Vagina (tissue), 2 donors: ENCODE measurements at places on chromosomes 5 and 9. TPM values are rescaled to one million over a fixed set of nuclear protein-coding genes. Genes with fewer than 3 reads are reported as not detected.
A peak's percentile ranks its signal among the peaks of the same experiment; 100 is the strongest.

- H3K36me3 ChIP-seq, result no peaks in the 10 kb centered on the region
- H3K4me1 ChIP-seq, result peaks cover 13% of the 10 kb centered on the region
- H3K27me3 ChIP-seq, result no peaks in the 10 kb centered on the region
- DNase-seq, result no peak
Observed at GRCh38 chr5:123429993-123430392, 6.8 kb upstream of the CEP120 start.

Gene LHX3
- total RNA-seq, result not detected

GRCh38 chr9:134328341-134328840 lies 2.1 kb downstream of the RXRA start:
- peak overlapping the region; percentile 95 for H3K27ac ChIP-seq
- peak overlapping the region; percentile 96 for H3K4me3 ChIP-seq
- no peak for DNase-seq

Gene CDH9
- not detected for total RNA-seq

DNA sequence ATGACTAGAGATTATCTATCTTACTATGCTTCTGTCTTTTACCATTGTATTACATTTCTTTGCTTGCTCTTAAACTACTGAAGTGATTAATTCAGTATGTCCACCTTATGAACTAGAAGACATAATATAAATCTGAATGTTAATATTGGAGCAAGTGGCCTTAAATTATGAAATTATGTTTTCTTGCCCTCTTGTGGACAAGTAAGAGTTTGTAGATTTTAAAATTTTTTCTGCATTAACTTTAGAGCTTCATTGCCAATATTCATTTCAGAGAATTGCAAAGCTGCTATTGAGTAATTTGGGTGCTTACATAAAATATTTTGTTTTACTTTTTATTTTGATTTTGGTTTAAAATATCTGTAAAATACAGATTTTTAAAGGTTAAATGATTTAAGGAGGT lies 55.3 kb downstream of the RANBP17 start:
- no peaks in the 10 kb centered on the region for H3K4me1 ChIP-seq
- H3K27ac ChIP-seq, result no peak overlapping the region
- no peaks in the 10 kb centered on the region for H3K27me3 ChIP-seq
- H3K36me3 ChIP-seq, result no peaks in the 10 kb centered on the region
- no peak for DNase-seq
- no peak overlapping the region for H3K4me3 ChIP-seq

DNA sequence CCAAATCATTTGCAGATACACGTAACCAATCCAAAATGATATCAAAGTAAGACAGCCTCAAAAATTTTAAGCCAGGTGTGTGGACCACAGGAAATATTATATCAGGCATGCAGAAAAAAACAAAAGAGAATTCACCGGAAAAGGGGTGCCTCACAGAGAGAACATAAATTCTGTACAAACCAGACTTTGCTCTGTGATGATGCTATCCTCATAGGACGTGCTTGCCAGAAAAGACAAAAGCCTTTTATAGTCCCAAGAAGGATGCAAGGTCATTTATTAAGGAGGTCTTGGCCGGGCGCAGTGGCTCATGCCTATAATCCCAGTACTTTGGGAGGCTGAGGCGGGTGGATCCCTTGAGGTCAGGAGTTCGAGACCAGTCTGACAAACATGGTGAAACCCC lies 16.8 kb upstream of the ATP6V1G1 start:
- no peaks in the 10 kb centered on the region for H3K36me3 ChIP-seq
- no peaks in the 10 kb centered on the region for H3K27me3 ChIP-seq
- no peak for DNase-seq

DNA sequence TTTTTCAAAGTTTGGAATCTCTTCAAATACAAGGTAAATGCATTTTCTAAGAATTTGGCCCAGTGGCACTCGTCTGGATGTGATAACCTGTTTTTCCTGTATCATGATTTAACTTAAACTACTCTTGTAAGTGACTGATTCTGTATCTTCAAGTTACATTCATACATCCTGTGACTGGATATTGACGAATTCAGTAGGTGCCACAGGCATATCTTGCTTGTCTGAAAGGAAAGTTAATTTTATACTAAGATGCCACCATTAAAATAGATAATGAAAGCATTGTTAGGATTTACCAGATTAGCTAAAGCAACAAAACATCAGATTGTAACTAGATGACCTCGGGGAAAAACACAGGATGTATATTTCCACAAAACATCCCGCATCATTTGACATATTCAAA lies 175.3 kb upstream of the ZNF608 start:
- H3K4me3 ChIP-seq, result no peak overlapping the region
- DNase-seq, result no peak
- no peaks in the 10 kb centered on the region for H3K27me3 ChIP-seq
- H3K36me3 ChIP-seq, result no peaks in the 10 kb centered on the region
- peaks cover 14% of the 10 kb centered on the region for H3K4me1 ChIP-seq
- no peak overlapping the region for H3K27ac ChIP-seq

- no peaks in the 10 kb centered on the region for H3K36me3 ChIP-seq
- DNase-seq, result no peak
- H3K4me3 ChIP-seq, result no peak overlapping the region
- no peak overlapping the region for H3K27ac ChIP-seq
- H3K4me1 ChIP-seq, result no peaks in the 10 kb centered on the region
Observed at GRCh38 chr5:65213921-65214525, 267.7 kb downstream of the ADAMTS6 start.

DNA sequence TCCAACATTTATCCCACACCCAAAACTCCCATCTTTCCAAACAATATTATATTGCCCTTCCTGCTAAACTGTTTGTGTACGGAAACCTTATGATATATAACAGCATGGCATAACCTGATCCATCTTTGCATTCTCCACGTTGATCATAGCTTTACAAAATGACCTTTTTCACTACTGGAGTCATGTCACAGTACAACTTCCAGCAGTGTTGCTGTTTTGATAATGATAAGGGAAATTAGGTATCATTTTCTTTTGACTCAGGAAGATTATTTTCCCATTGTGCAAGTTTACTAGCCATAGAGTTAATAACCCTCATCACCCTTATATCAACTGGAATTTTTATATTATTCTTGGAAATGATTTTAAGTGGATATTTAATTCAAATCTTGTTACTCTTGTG lies 57.5 kb downstream of the SH3GL2 start:
- H3K36me3 ChIP-seq, result no peaks in the 10 kb centered on the region
- DNase-seq, result no peak
- H3K4me3 ChIP-seq, result no peak overlapping the region
- no peaks in the 10 kb centered on the region for H3K27me3 ChIP-seq

GRCh38 chr5:178213003-178213461 lies 8.7 kb downstream of the HNRNPAB start:
- no peak overlapping the region for H3K4me3 ChIP-seq
- H3K36me3 ChIP-seq, result peaks cover 82% of the 10 kb centered on the region
- H3K27me3 ChIP-seq, result no peaks in the 10 kb centered on the region
- no peak for DNase-seq
- no peak overlapping the region for H3K27ac ChIP-seq
- H3K4me1 ChIP-seq, result peaks cover 16% of the 10 kb centered on the region
